ENCODE measurements at places on chromosomes 2 and 18.

GRCh38 chr2:56224316-56224715 is 40.5 kb downstream of the CCDC85A start:
- no peak for DNase-seq

DNA sequence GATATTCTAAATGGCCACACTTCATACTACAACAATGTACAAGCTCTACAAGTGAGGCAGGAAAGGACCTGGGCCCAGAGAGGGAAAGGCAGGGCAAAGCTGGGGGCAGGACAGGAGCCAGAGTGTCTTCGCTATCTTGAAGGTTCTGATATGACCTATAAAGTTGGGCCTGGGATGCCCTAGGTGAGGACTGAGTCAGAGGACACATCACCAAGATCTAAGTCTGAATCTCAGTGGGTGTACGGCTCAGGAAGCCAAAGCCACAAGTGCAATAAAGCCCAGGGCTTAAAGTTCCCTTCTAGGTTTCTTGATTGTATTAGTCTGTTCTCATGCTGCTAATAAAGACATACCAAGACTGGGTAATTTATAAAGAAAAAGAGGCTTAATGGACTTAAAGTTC is 219.1 kb downstream of the ALK start:
- DNase-seq = no peak

GRCh38 chr18:60654298-60654697 is 281.7 kb upstream of the MC4R start:
- DNase-seq = no peak

DNA sequence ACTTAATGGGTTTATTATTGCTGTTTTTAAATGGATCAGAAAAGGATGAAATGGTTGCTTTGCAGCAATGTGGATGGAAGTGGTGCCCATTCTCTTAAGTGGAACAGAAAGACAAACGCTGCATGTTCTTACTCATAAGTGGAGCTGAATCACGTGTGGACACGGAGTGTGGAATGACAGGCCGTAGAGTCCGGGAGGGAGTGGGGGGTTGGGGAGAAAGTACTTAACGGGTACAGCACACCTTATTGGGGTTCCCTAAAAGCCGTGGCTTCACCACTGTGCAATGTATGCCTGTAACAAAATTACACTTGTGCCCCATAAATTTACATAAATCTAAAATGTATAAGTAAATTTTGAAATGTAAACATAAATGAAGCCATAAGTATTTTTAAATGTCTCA is 64.0 kb upstream of the CTDP1 start:
- DNase-seq = no peak

- DNase-seq = no peak
Measured at GRCh38 chr2:239994086-239994485, 31.1 kb downstream of the NDUFA10 start.

GRCh38 chr2:174764280-174765255 is at the start of gene CHRNA1:
Gene CHRNA1, minus strand, starts transcription at chr2:174764472. Its CDS starts 78 bp downstream, at chr2:174764394.
- peak; percentile 71 for DNase-seq

DNA sequence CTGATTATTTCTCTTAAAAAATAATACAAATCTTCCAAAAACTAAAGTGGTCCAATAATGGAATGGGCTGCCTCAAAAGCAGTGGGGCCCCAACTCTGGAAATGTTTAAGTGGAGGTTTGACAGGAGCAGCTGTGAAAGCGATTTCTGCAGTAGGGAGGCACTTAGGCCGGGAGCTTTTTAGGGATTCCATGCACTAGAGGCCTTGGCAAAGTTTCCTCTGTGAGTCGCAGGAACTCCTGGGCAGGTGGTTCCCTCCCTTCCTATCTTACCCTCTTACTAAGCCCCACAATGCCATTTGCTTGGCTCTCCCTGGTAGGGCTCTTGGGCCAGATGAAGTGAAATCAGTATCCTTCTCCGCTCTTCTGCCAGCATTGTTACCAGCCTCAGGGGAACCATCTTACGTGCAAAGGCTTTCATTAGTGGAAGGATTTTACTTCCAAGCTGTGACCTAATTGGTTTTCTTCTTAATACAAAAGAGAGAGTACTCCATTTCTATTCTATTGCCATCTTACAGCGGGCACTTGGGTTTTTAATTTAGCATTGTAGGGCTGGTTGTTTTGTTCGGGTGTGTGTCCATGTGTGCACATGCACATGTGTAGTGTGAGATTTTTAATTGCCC is 34.3 kb upstream of the C18orf32 start:
- no peak for DNase-seq

GRCh38 chr2:124602759-124603158 is 577.7 kb downstream of the CNTNAP5 start:
- DNase-seq = no peak

- DNase-seq = no peak
Measured at GRCh38 chr2:60741576-60741975, 14.5 kb upstream of the PAPOLG start.

DNA sequence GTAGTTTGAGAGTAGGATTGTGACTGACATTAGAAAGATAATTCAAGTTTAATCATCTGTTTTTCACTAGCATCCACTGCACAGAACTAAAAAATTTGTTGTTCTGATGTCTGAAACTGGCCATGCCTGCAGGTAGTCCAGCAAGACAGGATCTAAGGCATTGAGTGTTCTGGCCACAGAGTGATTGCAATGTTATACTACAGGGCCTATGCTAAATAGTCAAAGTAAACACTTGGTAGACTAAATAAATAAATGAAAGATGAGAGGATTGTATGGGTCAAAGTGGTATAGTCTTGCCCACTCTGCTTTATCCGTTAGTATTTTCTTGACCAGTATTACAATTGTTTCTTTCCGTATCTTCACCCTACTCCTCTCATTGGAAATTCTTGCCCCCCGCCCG is 27.6 kb upstream of the FANCL start:
- DNase-seq = no peak

- DNase-seq = no peak
Measured at GRCh38 chr2:112622528-112622849, 23.2 kb upstream of the SLC20A1 start.

GRCh38 chr18:25953111-25953510 is 137.3 kb downstream of the SS18 start:
- DNase-seq = no peak

- DNase-seq = no peak
Measured at GRCh38 chr18:7544686-7545085, 22.4 kb upstream of the PTPRM start.

GRCh38 chr2:163338270-163338669 is 397.5 kb downstream of the FIGN start:
- DNase-seq = no peak

- no peak for DNase-seq
Measured at GRCh38 chr2:219820767-219821166, 193.3 kb downstream of the SLC4A3 start.

DNA sequence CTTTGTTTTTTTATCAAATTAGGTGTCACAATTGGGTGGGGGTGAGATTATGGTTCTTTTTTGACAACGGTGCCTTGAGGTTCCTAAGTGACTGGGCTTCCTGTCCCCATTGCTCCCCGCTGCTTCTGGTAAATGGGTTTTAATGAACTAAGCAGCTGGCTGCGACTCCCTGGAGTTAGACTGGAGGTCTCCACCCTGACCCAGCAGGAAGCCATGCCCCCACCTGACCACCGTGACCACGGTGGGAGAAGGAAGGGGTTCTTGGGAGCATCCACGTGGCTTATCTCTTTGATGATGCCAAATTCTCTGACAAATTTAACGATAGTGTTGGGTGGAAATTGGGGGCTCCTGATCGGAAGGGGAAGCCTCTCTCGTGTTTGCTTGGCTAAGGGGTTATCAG is 12.2 kb downstream of the CNDP2 start:
- no peak for DNase-seq

DNA sequence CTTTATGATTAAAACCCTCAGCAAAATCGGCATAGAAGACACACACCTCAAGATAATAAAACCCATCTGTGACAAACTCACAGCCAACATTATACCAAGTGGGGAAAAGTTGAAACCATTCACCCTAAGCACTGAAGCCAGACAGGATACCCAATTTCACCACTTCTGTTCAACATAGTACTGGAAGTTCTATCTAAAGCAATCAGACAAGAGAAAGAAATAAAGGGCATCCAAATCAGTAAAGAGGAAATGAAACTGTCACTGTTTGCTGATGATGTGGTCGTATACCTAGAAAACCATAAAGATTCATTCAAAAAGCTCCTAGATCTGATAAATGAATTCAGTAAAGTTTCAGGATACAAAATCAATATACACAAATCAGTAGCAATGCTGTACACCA is 16.4 kb upstream of the RPRD1A start:
- no peak for DNase-seq

- no peak for DNase-seq
Measured at GRCh38 chr2:21535826-21536225, 412.1 kb downstream of the TDRD15 start.

- no peak for DNase-seq
Measured at GRCh38 chr2:36366491-36367120, 11.0 kb downstream of the CRIM1 start.

DNA sequence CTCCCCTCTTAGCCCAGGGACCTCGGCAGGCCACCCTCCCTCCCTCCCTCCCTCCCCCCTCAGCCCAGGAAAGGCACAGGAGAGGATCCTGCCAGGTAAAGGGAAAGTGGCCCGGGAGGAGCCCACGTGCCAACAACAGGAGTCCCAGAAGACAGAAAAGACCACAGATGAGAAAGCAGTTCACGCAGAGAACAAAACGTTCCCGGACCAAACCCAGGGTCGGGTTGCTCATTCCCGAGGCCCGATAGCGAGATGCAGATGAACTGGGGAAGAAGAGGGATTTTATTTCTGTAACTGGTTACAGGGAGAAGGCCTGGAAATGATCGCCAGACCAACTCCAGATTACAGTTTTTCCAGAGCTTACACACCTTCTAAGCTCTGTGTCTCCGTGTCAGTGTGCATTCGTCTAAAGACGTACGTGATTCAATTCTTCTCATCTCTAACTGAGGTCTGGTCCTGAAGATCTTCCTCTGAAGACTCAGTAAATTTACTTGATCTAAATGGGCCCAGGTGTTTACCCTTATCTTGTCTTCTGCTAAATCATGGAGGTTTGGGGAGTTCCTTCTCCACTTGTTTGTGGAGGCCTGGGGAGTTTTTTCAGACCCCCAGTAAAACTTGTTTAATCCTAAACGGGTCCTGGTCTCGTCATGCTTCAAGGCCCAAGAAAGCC is 807 bp upstream of the NEU4 start:
- no peak for DNase-seq
